GM04504 (cell line): ENCODE measurements at places on chromosomes 13 and 19.

DNA sequence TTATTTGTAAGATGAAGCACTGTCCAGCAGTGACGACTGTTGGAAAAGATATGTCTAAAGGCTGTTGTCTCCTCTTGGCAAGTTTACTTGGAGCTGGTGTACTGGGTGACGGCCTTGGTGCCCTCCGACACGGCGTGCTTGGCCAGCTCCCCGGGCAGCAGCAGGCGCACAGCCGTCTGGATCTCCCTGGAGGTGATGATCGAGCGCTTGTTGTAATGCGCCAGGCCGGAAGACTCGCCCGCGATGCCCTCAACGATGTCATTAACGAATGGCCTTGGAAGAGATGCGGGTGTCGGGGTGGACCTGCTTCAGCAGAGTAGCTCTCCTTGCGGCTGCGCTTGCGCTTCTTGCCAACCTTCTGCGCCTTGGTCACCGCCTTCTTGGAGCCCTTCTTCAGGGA is 24.6 kb upstream of the ZDHHC20 start:
- no peak for DNase-seq

- DNase-seq: peak; percentile 17
Measured at GRCh38 chr19:56637976-56638555, 4.9 kb upstream of the SMIM17 start.

- no peak for DNase-seq
Measured at GRCh38 chr13:27353166-27353583, 71.2 kb upstream of the GTF3A start.

DNA sequence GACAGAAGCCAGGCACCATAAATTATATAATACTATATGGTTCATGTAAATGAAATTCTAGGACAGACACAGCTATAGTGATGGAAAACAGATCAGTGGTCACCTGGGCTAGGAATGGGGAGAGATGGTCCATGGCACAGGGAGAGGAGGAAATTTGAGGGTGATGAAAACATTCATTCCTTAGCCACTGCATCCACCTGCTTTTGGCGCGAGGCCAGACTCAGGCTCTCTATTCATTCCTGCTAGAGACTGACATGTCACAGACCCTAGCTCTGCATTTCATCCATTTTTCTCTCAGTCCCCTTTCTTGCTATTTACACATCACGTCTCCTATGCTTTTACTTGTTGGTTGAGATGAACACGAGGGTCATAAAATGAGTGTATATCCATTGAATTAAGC is 628.3 kb upstream of the SLC10A2 start:
- no peak for DNase-seq

DNA sequence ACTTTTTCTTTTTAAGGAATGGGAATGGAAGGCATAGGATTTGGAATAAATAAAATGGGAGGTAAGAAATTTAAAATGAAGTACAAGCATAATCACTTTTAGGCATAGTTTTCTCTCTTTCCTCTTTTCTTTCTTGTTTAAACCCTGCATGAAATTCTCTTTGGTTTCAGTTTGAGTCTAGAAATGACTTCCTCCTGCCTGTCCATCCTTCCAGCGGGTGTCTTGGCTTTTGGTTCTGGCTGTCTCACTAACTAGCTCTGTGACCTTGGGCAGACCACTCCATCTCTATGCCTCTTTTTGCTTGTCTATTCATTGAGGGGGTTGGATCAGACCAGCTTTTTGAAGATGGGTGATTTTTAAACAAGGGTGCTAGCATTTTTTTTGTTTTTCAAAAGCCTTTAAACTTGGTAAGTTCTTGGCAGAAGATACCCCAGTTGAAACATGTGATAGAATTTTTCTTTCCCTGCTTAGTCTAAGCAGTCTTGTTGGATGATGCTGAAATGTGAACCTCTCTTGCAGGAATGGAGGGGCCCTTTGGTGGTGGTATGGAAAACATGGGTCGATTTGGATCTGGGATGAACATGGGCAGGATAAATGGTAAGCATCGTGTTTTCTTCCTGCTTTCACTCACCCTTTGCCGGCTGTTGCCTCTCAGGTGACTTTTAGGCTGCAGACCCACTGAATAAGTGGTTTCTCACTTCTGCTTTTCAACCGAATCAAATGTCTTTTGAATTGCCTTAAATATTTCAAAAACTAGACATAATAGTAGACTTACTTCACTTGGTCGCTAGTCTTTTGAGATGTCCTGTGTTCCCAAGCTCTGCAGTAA is 28.6 kb downstream of the PRAM1 start:
- DNase-seq: no peak

- DNase-seq: peak; percentile 11
Measured at GRCh38 chr13:21625366-21625765, 21.4 kb upstream of the MICU2 start.

- DNase-seq: no peak
Measured at GRCh38 chr19:34067861-34068271, 104.4 kb upstream of the LSM14A start.

GRCh38 chr19:52138278-52138982 is 1.3 kb downstream of the ZNF616 start:
- DNase-seq: no peak

- no peak for DNase-seq
Measured at GRCh38 chr13:46632176-46632575, 79.2 kb downstream of the LRCH1 start.

DNA sequence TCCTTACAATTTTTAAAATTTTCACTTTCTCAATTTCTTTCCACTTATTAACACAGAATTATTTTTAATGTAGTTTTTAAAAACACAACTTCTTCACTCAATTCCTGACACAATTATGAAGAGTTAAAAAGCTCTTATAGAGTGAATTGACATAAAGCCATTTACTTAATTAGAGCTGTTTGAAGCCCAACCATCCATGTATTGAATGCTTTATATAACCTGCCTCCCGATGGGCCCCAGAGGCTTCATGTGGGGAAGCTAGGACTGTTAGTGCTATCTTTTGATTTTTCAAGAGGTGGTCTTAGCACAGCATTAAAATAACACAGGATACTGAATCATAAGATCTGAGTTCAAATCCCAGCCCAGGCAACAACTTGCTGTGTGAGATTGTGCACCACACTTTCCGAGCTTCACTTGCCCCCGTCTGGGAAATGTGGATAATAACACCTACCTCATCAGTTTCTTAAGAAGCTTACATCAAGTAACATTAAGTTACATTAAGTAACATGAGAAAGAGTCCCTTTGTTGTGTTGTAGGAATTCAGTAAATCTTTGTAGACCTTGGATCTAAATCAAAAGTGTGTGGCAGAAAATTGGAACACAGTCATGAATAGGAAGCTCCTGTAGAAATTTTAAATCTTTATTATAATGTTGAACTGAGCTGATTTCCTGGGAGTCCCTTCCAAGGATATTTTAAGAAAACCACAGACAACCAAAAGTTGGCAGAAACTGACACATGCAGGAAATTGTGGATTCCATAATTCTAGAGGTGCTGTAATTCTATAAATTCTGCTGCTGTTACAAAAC is 5.5 kb upstream of the ENOX1 start:
- DNase-seq: no peak

DNA sequence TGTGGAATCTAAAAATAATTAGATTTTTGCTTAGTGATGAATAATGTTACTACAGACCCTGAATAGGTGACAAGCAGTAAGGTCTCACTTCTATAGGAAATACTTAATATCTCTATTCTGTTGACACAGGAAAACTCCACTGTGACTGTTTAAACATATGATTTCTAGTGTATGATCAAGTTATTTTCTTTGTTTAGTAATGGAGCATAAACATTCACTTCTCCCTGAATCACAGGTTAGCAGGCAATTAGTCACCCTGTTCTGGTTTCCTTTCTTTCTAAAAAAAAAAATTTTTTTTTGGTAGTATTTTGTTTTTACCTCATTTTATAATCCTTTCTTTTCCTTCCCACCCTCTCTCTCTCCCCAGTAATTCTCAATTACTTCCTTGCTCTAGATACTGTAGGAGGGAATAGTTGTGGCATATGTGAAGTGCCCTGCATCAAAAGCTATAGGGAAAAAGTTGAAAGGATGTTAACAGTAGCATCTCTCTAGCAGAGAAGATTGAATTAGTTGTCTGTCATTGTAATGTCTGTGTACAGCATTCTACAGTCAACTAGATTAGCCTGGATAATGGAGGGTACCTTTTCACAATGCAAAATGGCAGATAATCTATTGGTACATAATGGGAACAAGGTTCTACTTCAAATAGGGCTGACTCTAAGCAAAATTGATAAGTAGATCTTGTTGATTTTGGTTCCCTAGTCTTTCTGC is 3.5 kb downstream of the HS6ST3 start:
- DNase-seq: no peak

GRCh38 chr13:112928972-112929782 is 39.8 kb upstream of the MCF2L start:
- no peak for DNase-seq
